ENCODE measurements at places on chromosomes 6 and 20. TPM values are rescaled to one million over a fixed set of nuclear protein-coding genes. Genes with fewer than 3 reads are reported as not detected.

DNA sequence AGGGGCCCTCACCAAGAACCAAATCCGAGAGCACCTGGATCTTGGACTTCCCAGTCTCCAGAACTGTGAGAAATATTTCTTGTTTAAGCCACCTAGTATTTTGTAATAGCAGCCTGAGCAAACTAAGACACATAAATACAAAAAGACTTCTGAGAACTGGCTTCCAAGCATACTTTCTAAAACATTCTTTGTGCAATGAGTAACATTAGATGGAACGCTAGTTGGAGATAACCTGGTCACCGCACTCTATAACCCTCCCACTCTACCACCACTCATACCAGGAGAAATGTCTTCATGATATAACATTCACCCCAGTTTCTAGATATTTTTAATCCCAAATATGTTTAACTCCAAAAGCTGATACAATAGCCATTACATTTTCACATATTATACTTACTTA, 169.5 kb upstream of the THEMIS start:
- no peak for DNase-seq

GRCh38 chr6:19492636-19493405, 344.3 kb upstream of the ID4 start:
- no peak for DNase-seq

- DNase-seq = peak; percentile 13
Observed at GRCh38 chr6:113772961-113773360, 84.2 kb upstream of the MARCKS start.

- DNase-seq = no peak
Observed at GRCh38 chr6:169167581-169168301, 85.9 kb downstream of the THBS2 start.

GRCh38 chr20:25227317-25227831, 20.5 kb upstream of the PYGB start:
- DNase-seq = no peak

DNA sequence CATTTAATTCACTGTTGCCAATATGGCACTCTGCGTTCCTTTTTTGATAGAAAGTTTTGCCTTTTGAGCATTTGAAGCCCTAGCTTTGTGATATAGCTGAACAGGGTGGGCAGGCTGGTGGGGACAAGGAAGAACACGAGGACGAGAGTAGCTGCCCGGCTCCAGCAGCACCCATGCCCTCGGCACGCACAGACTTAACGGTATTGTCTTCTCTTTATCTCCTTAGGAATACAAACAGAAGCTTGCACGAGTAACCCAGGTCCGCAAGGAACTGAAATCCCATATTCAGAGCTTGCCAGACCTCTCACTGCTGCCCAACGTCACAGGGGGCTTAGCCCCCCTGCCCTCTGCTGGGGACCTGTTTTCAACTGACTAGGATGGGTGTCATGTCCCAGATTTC, 56.0 kb downstream of the RPRD1B start:
- no peak for DNase-seq

DNA sequence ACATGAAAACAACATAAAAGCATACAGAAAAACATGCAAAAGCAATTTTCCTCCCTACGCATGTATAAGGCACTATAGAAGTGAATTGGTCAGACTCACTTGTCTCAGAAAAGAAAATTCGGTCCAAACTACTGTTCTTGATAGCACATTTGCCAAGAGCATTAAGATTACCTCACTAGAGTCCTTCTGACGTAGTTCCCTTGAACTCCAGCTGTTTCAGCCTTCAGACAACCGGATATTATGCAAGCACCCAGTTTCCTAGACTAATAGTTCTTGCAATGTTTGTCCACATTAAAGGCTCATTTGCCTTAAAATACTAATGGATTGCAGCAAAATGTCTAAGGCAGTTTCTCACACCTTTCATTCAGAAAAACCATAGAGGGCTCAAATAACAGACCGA, 2.5 kb upstream of the CASS4 start:
- no peak for DNase-seq

GRCh38 chr6:105087571-105088211, 92.1 kb downstream of the POPDC3 start:
- peak; percentile 43 for DNase-seq

SPDEF gene
- total RNA-seq = 0.89 TPM

ZNF311 gene
- total RNA-seq = 1.5 TPM

SLC22A23 gene
- total RNA-seq = 11.8 TPM

PI3 gene
- total RNA-seq = 509 TPM
